Stomach (tissue), 19 donors: ENCODE measurements at places on chromosomes 7 and 10. TPM values are rescaled to one million over a fixed set of nuclear protein-coding genes. Genes with fewer than 3 reads are reported as not detected.
A peak's percentile ranks its signal among the peaks of the same experiment; 100 is the strongest.

- peak overlapping the region; percentile 94 for H3K27ac ChIP-seq
- no peak overlapping the region for H3K4me3 ChIP-seq
- peak; percentile 67 for DNase-seq
- peaks cover 41% of the 10 kb centered on the region for H3K4me1 ChIP-seq
- H3K36me3 ChIP-seq = no peaks in the 10 kb centered on the region
Measured at GRCh38 chr10:73093922-73094850, 2.5 kb downstream of the P4HA1 start.

- H3K4me3 ChIP-seq = no peak overlapping the region
- H3K36me3 ChIP-seq = peaks cover 31% of the 10 kb centered on the region
- no peak for DNase-seq
- H3K27ac ChIP-seq = no peak overlapping the region
- H3K27me3 ChIP-seq = no peaks in the 10 kb centered on the region
- no peaks in the 10 kb centered on the region for H3K4me1 ChIP-seq
Measured at GRCh38 chr10:125783957-125784356, 8.3 kb upstream of the MMP21 start.

DNA sequence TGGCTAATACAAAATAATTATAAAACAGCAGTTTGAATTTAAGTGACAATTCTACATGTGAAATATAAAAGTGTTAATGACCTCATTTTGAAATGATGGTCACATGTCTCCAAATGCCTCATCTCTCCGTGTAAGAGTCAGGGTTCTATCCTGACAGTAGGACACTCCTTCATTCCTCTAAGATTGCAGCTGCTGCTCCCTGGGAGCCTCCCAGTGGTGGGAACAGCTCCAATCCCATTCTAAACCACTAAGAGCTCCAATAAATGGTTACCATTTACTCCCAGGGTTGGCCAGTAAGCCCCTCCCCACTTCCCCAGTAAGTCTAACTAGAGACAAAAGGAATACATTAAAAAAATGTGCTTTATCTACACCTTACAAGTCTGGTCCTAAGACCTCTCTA, 344.6 kb upstream of the AOAH start:
- no peaks in the 10 kb centered on the region for H3K4me1 ChIP-seq
- DNase-seq = no peak
- no peaks in the 10 kb centered on the region for H3K36me3 ChIP-seq
- H3K27me3 ChIP-seq = no peaks in the 10 kb centered on the region

GRCh38 chr10:58217612-58218011, 50.1 kb downstream of the IPMK start:
- H3K27me3 ChIP-seq = no peaks in the 10 kb centered on the region
- no peaks in the 10 kb centered on the region for H3K4me1 ChIP-seq
- no peak overlapping the region for H3K4me3 ChIP-seq
- no peak for DNase-seq

- no peak overlapping the region for H3K4me3 ChIP-seq
- H3K27ac ChIP-seq = no peak overlapping the region
Measured at GRCh38 chr10:119862524-119862923, 10.1 kb downstream of the MCMBP start.

- H3K36me3 ChIP-seq = no peaks in the 10 kb centered on the region
- no peaks in the 10 kb centered on the region for H3K4me1 ChIP-seq
- no peak for DNase-seq
- no peak overlapping the region for H3K27ac ChIP-seq
- H3K27me3 ChIP-seq = no peaks in the 10 kb centered on the region
Measured at GRCh38 chr7:132653366-132653930, 77.2 kb upstream of the PLXNA4 start.

GRCh38 chr10:114266521-114266920, 27.5 kb downstream of the VWA2 start:
- H3K36me3 ChIP-seq = no peaks in the 10 kb centered on the region
- peak; percentile 81 for DNase-seq
- H3K4me1 ChIP-seq = peaks cover 44% of the 10 kb centered on the region
- H3K27ac ChIP-seq = no peak overlapping the region

DNA sequence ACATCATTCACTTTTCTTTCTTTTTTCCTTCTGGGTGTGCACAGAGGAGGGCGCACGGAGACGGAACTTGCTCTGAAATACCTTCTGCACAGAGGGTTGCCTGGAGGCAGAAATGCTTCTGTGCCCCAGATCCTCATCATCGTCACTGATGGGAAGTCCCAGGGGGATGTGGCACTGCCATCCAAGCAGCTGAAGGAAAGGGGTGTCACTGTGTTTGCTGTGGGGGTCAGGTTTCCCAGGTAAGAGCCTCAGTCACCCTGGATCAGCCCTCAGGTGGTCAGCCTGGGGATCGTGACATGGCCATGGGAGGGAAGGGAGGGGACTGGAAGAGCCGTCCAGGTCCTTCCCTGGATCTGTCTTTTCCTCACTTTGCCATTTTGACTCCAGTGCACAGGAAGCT, 33.6 kb downstream of the VWA2 start:
- H3K27me3 ChIP-seq = no peaks in the 10 kb centered on the region
- no peak for DNase-seq
- no peak overlapping the region for H3K4me3 ChIP-seq
- no peaks in the 10 kb centered on the region for H3K36me3 ChIP-seq

GRCh38 chr7:16345979-16346958, 75.1 kb downstream of the CRPPA start:
- no peak overlapping the region for H3K4me3 ChIP-seq
- no peaks in the 10 kb centered on the region for H3K27me3 ChIP-seq
- no peak for DNase-seq
- peaks cover 28% of the 10 kb centered on the region for H3K4me1 ChIP-seq
- H3K27ac ChIP-seq = no peak overlapping the region

GRCh38 chr10:63416376-63416775, 49.4 kb downstream of the JMJD1C start:
- H3K27me3 ChIP-seq = no peaks in the 10 kb centered on the region
- no peak overlapping the region for H3K27ac ChIP-seq
- peaks cover 46% of the 10 kb centered on the region for H3K4me1 ChIP-seq
- H3K4me3 ChIP-seq = no peak overlapping the region

GRCh38 chr7:42978496-42978895, 46.3 kb downstream of the MRPL32 start:
- H3K36me3 ChIP-seq = no peaks in the 10 kb centered on the region
- DNase-seq = no peak
- no peaks in the 10 kb centered on the region for H3K27me3 ChIP-seq
- H3K27ac ChIP-seq = no peak overlapping the region
- H3K4me1 ChIP-seq = no peaks in the 10 kb centered on the region

DNA sequence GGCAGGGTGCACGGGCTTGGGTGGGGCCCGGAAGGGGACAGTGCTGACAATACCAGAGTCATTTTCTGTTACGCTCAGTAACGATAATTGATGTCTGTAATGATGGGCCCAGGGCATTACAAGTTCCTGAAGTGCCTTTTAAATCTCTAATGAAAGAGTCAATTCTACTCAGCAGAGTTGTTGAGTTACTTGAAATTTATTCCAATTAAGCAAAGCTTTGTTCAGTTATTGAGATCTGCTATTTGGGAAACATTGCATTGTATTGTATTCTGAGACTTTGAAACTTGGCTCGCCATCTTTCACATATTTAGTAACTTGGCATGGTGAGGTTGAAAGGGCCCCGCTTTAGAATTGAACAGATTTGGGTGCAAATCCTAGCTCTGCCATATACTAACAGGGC, 34.7 kb downstream of the MINDY4 start:
- no peak for DNase-seq
- H3K36me3 ChIP-seq = no peaks in the 10 kb centered on the region
- H3K27ac ChIP-seq = no peak overlapping the region
- no peaks in the 10 kb centered on the region for H3K4me1 ChIP-seq

- DNase-seq = no peak
- no peaks in the 10 kb centered on the region for H3K27me3 ChIP-seq
- H3K27ac ChIP-seq = peak overlapping the region; percentile 73
- H3K4me1 ChIP-seq = peaks cover 9% of the 10 kb centered on the region
- H3K4me3 ChIP-seq = no peak overlapping the region
- H3K36me3 ChIP-seq = no peaks in the 10 kb centered on the region
Measured at GRCh38 chr10:103232131-103232673, 13.5 kb upstream of the RPEL1 start.

DNA sequence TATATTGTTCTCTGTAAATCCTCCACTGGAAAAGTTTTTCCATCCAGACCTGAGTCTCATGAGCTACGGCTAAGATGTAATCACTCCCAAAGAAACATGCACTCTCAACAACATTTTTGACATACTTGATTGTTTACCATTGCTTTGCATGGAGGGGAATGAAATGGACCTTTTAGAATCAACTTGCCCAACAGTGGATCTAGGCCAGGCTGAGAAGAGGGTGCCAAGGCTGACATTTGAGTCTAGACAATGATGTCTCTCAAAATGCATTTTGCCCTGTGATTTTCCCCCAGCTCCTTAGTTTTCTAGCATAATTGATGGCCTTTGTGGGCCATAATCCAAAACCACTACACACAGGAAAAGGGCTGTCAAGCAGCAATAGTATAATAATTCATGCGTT, 297.9 kb upstream of the KLF6 start:
- H3K27ac ChIP-seq = no peak overlapping the region
- no peak for DNase-seq
- no peak overlapping the region for H3K4me3 ChIP-seq
- H3K27me3 ChIP-seq = no peaks in the 10 kb centered on the region
- no peaks in the 10 kb centered on the region for H3K4me1 ChIP-seq

- no peak for DNase-seq
- no peak overlapping the region for H3K27ac ChIP-seq
- no peak overlapping the region for H3K4me3 ChIP-seq
- no peaks in the 10 kb centered on the region for H3K36me3 ChIP-seq
Measured at GRCh38 chr7:112749775-112750174, 40.4 kb downstream of the TMEM168 start.

GRCh38 chr7:108497082-108497725, 28.7 kb downstream of the PNPLA8 start:
- no peak overlapping the region for H3K4me3 ChIP-seq
- peaks cover 40% of the 10 kb centered on the region for H3K36me3 ChIP-seq
- DNase-seq = peak; percentile 73
- no peaks in the 10 kb centered on the region for H3K27me3 ChIP-seq
- no peaks in the 10 kb centered on the region for H3K4me1 ChIP-seq

- H3K27ac ChIP-seq = no peak overlapping the region
- no peaks in the 10 kb centered on the region for H3K27me3 ChIP-seq
- peak; percentile 82 for DNase-seq
- peaks cover 28% of the 10 kb centered on the region for H3K4me1 ChIP-seq
- H3K36me3 ChIP-seq = peaks cover 7% of the 10 kb centered on the region
- H3K4me3 ChIP-seq = no peak overlapping the region
Measured at GRCh38 chr7:105648561-105649401, 67.5 kb upstream of the EFCAB10 start.

DNA sequence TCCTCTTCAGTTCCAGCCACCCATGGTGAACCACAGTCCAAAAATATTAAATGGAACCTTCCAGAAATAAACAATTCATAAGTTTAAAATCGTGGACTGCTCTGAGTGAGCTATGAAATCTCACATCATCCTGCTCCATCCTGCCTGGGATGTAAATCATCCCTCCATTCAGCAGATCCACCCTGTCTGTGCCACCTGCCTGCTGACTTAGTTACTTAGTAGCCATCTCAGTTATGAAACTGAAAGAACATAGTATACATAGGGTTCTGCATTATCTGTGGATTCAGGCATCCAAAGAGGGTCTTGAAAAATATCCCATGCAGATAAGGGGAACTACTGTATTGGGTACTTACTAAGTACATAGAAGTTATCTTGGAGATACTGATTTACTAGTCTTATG, 89.0 kb downstream of the ST8SIA6 start:
- H3K27me3 ChIP-seq = no peaks in the 10 kb centered on the region
- no peaks in the 10 kb centered on the region for H3K36me3 ChIP-seq
- no peak overlapping the region for H3K4me3 ChIP-seq
- no peak for DNase-seq
- no peak overlapping the region for H3K27ac ChIP-seq
- H3K4me1 ChIP-seq = no peaks in the 10 kb centered on the region

GRCh38 chr7:157674027-157674714, 337.4 kb downstream of the DNAJB6 start:
- DNase-seq = no peak
- H3K27ac ChIP-seq = no peak overlapping the region
- no peaks in the 10 kb centered on the region for H3K4me1 ChIP-seq
- no peak overlapping the region for H3K4me3 ChIP-seq
- no peaks in the 10 kb centered on the region for H3K27me3 ChIP-seq
- H3K36me3 ChIP-seq = no peaks in the 10 kb centered on the region

- DNase-seq = no peak
- no peaks in the 10 kb centered on the region for H3K4me1 ChIP-seq
- H3K27ac ChIP-seq = no peak overlapping the region
- no peaks in the 10 kb centered on the region for H3K36me3 ChIP-seq
- no peaks in the 10 kb centered on the region for H3K27me3 ChIP-seq
Measured at GRCh38 chr7:139515266-139515665, 8.2 kb upstream of the CLEC2L start.

DNA sequence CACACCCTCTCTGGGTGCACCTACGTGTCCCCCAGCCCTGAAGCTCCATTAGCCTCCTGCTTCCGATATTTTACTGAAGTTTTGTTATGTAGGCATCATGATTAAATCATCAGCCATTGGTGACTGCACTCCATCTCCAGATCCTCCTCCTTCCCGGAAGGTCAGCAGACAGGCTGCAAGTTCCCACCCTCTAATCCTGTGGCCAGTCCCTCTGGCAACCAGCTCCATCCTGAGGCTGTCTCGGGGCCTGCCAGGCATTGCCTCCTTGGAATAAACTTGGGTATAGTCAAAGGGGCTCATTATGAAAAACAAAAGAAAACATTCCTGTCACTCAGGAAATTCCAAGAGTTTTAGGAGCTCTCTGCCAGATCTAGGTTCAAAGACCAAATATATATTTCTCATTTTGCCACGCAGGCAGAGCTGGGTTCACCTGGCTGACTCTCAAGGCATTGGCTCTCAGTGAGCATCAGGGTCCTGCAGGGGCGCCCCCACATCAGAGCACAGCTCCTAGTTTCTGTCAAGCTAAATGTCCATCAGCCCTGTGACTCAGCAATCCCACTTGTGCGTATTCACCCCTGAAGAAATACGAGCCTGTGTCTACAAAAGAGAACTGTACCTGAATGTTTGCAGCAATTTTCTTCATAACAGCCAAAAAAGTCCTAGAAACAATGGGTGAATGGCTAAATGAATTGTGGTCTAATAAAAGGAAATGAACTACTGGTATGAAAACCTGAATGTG, 27.4 kb upstream of the TMEM72 start:
- peaks cover 11% of the 10 kb centered on the region for H3K4me1 ChIP-seq
- H3K36me3 ChIP-seq = no peaks in the 10 kb centered on the region
- DNase-seq = no peak
- peaks cover 6% of the 10 kb centered on the region for H3K27me3 ChIP-seq
- H3K27ac ChIP-seq = no peak overlapping the region

- H3K36me3 ChIP-seq = no peaks in the 10 kb centered on the region
- peak; percentile 7 for DNase-seq
- no peak overlapping the region for H3K27ac ChIP-seq
- H3K4me1 ChIP-seq = no peaks in the 10 kb centered on the region
Measured at GRCh38 chr10:131653554-131654470, 247.0 kb upstream of the PPP2R2D start.

GRCh38 chr7:71988201-71988600, 423.9 kb downstream of the CALN1 start:
- DNase-seq = no peak
- no peaks in the 10 kb centered on the region for H3K4me1 ChIP-seq
- H3K27me3 ChIP-seq = no peaks in the 10 kb centered on the region
- no peak overlapping the region for H3K4me3 ChIP-seq
- H3K36me3 ChIP-seq = no peaks in the 10 kb centered on the region

Gene GHRHR
- not detected for total RNA-seq

Gene FAS
- 58.8 TPM for total RNA-seq

Gene NXPH1
- not detected for total RNA-seq

Gene IQCE
- total RNA-seq = 58.8 TPM

Gene PNLIPRP3
- not detected for total RNA-seq

Gene C7orf57
- total RNA-seq = not detected

Gene PAPOLB
- not detected for total RNA-seq

Gene LRRTM3
- 0.18 TPM for total RNA-seq

Gene KEL
- not detected for total RNA-seq
